Brain microvascular endothelial cell (primary cell): ENCODE measurements at places on chromosomes 16 and 17.

GRCh38 chr17:66985338-66986237 lies 21.1 kb downstream of the CACNG4 start:
- DNase-seq = no peak

DNA sequence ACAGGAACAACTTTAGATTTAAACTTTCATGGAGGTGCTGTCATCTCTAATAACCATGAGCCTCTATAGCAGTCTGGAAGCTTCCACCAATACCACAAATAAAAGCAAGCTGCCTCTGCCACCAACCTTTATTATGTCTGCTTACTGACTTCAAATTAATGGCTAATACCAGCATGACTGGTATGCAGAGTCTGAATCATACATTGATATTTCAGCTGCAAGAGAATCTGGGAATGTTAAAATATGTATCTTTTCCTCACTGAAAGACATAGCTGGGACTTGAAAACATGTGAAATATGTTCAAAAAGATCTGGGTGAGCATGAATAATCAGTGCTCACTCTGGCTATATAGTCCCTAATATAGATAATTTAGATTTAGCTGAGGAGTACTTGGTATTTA lies 488.6 kb downstream of the CDH8 start:
- peak; percentile 1 for DNase-seq

DNA sequence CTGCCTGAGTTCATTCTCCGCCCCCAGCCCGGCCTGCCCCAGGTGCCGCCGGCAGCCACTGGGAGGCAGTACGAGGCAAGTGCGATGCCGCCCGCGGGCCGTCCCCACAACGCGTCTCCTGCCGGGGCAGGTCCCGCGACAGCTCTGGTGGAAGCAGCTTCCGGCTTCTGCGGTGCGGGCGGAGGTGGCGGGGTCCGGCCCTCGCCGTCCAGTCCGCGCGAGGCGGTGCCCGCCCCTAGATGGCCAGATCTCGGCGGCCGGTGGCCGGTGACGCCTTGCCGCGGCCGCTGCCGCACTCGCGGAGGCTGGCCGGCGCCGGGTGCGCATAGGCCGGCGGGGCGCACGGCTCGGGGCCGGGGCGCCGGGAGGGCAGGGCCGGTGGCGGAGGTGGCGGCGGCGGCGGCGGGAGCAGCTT lies 1.8 kb downstream of the GJD3 start:
- peak; percentile 64 for DNase-seq

- peak; percentile 100 for DNase-seq
These were observed at the start of gene BAHCC1 for GRCh38 chr17:81394921-81395599. Gene BAHCC1, plus strand, starts transcription at chr17:81395457. Its CDS starts 4,283 bp downstream, at chr17:81399740.

GRCh38 chr16:2035431-2036199 lies 8.9 kb downstream of the NHERF2 start:
- peak; percentile 81 for DNase-seq

DNA sequence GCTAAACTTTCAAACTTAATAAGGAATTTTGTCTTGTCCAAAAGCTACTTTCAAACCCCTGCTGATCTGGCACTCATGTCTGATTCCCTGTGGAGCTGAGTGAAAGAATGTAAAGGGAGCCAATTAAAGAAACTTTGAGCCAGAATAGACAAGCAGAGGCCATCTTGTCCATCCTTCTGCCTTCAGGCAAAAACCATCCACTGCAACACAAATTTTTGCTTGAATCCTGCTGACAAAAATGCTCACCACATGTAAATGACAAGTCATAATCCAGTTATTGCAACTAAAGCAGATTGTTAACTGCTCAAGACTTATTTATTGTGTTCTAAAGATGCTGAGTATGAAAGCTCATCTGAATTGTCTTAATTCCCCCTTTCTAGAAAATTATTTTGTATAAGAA lies 124.0 kb upstream of the HLF start:
- no peak for DNase-seq

DNA sequence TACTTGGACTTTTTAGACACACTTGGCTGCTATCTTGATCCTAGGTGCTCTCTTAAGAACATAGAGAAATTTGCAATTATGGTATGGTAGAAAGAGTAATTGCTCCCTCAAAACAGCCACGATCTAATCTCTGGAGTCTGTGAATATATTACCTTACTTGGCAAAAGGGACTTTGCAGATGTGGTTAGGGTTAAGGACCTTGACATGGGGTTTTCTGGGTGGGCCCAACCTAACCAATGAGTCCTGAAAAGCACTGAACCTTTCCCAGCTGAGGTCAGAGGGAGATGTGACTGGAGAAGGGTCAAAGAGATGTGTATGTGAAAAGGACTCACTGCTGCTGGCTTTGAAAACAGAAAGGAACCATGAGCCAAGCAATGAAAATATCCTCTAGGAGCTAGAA lies 26.7 kb upstream of the MED13 start:
- no peak for DNase-seq

DNA sequence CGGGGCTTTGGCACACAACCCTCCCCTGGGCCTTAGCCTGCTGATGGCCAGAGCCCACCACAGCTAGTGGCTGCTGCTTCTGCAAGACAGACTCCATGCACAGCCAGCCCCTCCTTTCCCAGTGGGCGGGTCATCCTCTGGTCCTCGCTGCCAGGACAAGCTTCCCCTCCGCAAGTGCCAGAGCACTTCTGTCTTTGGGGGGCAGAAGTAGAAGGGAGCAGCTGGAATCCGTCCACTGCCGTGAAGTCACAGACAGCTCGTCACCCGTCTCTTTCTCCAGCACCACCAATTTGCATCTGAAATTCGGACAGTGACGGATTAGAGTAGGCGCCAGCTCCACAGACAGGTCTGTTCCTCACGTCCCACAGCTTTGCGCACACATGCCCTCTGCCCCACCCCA lies 31.3 kb upstream of the NAT9 start:
- no peak for DNase-seq

- no peak for DNase-seq
These were observed 12.5 kb downstream of the PLLP start for GRCh38 chr16:57271867-57272495.

DNA sequence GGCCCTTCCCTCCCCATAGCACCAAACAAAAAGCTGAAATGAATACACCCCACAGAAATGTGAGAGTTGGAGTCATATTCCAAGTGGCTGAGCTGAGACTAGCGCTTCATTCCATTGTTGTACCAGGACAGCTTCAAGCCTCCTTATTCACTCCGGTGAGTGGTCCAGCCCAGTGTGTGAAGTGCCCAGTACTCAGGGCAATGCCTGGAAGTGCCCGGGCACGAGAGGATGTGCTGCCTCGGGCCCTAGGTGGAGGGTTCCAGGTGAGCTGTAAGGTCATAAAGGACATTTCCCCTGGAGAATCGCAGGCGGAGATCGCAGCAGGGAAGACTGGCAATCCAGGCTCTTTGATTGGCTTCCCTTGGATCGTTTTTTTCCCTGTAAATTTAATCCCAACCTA lies 5.4 kb upstream of the CYLD start:
- DNase-seq = no peak

DNA sequence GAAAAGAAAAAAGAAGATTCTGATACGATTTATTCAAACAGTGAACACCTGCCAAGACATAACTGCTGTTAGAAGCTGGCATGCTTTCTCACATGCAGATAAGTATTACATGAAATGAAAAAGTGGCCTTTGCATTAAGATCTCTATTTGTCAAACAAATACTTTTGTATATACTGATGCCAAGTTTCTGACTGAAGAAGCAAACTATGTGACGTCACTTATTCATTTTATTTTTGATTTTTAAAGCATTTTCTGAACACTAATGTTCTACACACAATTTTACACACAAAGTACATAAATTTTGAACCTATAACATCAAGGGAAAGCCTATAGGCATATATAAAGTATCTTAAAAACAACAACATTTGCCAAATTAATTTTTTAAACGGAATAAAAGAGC lies 153.8 kb downstream of the CEP112 start:
- DNase-seq = no peak

DNA sequence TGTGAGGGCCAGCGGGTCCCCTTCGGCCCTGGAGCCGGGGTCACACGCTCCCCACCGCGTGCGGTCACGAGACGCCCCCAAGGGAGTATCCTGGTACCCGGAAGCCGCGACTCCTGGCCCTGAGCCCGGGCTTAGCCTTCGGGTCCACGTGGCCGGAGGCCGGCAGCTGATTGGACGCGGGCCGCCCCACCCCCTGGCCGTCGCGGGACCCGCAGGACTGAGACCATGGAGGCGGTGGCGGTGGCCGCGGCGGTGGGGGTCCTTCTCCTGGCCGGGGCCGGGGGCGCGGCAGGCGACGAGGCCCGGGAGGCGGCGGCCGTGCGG lies at the start of gene NAGLU:
NAGLU (plus strand) TSS at position 194 of the 324 bp plus-strand sequence; CDS start at position 226, 32 bp downstream.
- peak; percentile 81 for DNase-seq

- DNase-seq = no peak
These were observed 11.8 kb downstream of the UTS2R start for GRCh38 chr17:82383411-82383810.

- DNase-seq = no peak
These were observed 70.7 kb downstream of the CMIP start for GRCh38 chr16:81515281-81515680.

DNA sequence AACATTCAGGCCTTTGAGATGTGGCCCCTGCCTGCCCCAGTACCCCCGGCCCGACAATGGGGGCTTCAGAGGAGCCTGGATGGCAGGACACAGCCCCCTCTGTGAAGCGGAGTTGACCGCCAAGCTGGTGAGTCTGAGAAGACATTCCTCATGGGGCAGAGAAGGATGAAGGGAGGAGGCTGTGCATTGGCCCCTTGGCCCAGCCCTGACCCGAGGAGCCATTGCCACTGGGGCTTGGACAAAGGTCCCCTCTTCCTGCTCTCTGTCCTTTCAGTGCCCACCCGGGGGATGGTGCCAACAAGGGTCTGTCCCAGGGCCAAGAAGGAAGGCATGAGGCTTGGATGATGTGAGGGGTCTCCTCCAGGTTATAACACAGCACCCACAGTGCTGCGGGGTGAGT lies 30.9 kb upstream of the PHB1 start:
- no peak for DNase-seq

GRCh38 chr16:87129771-87130170 lies 187.4 kb downstream of the C16orf95 start:
- DNase-seq = peak; percentile 29

DNA sequence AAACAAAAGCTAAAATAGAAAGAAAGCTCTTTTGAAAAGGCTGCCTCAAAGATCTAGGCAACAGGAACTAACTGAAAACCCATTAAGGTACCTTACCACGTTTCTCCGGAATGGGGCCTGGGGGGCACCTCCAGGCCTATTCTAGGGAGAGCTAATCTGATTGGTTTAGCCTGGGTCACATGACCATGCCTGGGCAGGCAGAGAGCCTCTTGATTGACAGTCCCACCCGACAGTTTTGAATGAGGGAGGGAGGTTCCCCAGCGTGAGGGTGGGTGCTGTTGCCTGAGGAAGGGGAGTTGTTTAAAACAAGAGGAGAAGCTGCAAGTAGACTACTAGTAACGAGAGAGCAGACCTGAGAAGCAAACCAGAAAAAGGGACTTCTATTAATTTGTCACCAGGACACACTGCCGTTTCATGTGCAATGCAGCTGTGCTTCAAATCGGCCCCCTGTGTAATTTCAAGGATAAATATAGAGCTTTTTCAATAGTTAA lies 143.4 kb upstream of the HS3ST2 start:
- no peak for DNase-seq

DNA sequence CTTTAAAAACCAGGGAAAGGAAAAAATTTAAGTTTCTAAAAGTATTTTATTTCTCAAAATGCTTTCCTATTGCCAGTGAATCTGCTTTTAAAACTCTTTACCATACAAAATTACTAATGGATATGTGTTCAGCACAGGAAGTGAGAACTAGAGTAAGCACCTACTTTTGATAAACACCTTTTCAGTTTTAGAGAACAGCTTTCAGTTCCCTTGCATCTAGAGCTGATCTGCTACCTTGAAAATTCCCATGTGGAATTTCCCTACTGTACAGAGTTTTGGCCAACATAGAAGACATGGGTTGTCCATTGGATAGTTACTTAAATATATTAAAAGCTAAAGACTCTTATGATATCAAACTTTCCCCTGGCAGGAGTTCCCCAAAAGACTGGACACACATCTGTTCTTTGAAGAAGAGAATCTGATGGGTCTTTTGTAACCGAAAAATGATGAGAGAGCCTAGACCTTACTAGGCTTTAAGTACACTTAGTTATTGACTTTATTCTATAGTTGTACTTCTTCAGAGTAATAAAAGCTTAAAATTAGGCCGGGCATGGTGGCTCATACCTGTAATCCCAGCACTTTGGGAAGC lies 112.1 kb upstream of the CNTNAP4 start:
- DNase-seq = no peak

DNA sequence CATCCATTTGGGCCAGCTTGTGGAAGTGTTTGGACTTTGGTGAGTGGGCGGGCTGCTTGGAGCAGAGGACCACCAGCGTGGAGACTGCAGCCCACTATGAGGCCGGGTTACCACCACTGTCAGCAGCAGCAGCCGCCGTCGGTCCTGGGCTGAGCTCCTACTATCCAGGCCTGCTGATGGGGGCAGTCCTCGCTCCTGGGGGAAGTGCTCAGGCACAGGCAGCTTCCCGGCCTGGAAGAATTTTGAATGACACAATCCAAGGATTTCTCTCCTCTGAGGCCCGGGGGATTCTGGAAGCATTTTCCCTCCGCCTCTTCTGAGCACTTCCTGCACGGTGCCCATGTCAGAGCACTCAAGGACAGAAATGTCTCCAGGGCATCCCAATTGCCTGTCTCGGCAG lies 5.3 kb upstream of the NOD2 start:
- DNase-seq = no peak

- no peak for DNase-seq
These were observed 365.1 kb upstream of the CDH5 start for GRCh38 chr16:66001432-66001831.

DNA sequence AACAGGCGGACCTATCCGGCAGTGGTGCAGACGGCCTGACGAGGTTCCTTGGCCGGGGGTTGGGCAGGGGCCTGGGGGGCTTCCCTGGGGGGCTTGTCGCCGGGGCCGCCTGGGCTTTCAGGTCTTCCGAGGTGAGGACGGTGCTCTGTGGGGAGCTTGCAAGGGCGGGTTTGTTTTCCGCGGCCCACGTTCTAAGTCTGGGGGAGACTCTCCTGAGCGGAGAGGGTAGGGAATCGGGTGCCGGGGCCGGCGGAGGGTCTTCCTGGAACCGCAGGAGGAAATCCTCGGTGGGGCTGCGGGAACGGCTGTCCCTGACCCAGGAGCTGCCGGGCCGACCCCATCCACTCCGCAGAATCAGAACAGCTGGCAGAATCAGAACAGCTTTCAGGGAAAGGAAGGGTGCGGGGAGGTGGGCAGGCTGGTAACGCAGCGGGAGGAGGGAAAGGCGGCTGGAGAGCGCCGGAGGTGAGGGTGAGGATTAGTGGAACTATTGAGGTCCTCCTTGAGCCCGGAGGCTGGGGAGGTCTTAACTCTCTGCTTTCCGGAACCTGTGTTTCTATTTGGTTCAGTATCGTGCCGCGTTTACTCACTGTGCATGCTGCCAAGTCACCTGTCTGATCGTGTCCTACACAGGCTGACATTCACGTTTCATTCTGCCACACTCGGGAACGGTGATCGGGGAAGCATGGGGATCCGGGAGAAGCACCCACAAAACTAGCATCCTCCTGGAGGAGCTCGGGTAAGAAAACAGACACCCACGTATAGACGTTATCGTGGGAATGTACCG lies 28.9 kb downstream of the CPSF4L start:
- peak; percentile 14 for DNase-seq
